ENCODE measurements at places on chromosomes 1 and 21. TPM values are rescaled to one million over a fixed set of nuclear protein-coding genes. Genes with fewer than 3 reads are reported as not detected.

The PKNOX1 gene
- 18.6 TPM for polyA plus RNA-seq

The FHL3 gene
- polyA plus RNA-seq = 19.7 TPM

The PCBP3 gene
- 0.38 TPM for polyA plus RNA-seq

The NPPA gene
- polyA plus RNA-seq = not detected

The RALGPS2 gene
- 4.1 TPM for polyA plus RNA-seq

The FLG2 gene
- not detected for polyA plus RNA-seq

The PYHIN1 gene
- polyA plus RNA-seq = 110 TPM

The DTL gene
- 0.23 TPM for polyA plus RNA-seq

All from CD8-positive, alpha-beta memory T cell (primary cell).